ENCODE measurements at places on chromosomes 12 and 14.

- no peak for DNase-seq
These were observed 61.1 kb upstream of the COCH start for GRCh38 chr14:30813216-30813615.

DNA sequence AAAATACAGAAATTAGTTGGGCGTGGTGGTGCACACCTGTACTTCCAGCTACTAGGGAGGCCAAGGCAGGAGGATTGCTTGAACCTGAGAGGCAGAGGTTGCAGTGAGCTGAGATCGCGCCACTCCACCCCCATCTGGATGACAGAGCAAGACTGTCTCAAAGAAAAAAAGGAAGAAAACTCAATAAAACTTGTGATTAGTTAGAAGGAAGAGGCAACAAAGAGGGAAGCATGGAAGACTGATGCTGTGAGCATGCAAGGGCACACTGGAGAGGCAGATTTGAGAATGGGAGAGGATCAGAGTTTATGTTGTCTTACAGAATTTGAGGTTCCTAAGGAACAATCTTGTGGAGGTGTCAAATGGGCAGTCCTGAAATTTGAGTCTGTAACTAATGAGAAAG is 2.8 kb upstream of the ZC2HC1C start:
- peak; percentile 52 for DNase-seq

GRCh38 chr14:26845151-26845818 is 247.5 kb upstream of the NOVA1 start:
- DNase-seq, result no peak

- no peak for DNase-seq
These were observed 73.8 kb upstream of the FBRSL1 start for GRCh38 chr12:132416121-132416673.

- DNase-seq, result peak; percentile 43
These were observed 199.7 kb downstream of the ANO2 start for GRCh38 chr12:5745251-5745888.
